ENCODE measurements at places on chromosomes 5 and 9.
A peak's percentile ranks its signal among the peaks of the same experiment; 100 is the strongest.

- DNase-seq: no peak
Measured at GRCh38 chr5:107541400-107541799, 129.3 kb downstream of the EFNA5 start.

DNA sequence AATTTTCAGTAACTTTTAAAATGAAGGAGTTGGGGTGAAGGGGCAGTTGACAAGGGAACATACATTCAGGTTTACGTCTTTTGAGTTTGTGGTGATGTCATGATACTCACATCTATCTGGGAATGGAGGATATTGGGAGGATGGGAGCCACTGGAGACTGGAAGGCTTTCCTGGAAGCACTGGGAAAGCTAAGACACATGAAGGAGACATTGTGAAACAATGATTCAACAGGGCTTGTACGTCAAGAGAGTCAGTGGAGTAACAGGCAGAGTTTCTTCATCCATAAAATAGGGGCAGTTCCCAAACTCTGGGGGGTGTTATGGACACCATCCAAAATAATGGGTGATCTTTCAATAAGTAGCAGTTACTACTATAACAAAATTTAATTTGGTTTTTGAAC is 572.8 kb downstream of the CCDC171 start:
- peak; percentile 55 for DNase-seq

DNA sequence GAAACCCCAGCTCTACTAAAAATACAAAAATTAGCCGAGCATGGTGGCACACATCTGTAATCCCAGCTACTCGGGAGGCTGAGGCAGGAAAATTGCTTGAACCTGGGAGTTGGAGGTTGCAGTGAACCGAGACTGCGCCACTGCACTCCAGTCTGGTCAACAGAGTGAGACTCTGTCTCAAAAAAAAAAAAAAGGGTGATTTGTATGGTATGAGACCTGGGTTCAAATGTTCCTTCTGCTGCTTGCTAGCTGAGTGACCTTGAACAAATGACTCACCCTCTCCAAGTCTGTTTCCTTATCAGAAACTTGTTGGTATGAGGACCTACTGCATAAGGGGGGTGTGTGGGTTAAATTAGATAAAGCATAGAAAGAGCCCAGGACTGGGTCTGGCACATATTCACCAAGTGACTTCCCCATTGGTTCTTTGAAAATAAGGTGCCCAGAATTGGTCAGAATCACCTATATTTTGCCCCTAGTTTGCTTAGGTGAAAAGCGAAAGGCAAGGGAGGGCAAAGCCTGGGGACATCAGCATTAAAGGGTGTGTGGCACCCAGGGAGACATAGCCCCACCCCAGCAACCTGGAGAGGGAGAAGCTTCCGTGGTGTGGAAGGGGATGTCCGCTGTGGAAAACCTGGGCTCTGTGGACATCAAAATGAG is 9.9 kb downstream of the SLC25A25 start:
- DNase-seq: no peak

DNA sequence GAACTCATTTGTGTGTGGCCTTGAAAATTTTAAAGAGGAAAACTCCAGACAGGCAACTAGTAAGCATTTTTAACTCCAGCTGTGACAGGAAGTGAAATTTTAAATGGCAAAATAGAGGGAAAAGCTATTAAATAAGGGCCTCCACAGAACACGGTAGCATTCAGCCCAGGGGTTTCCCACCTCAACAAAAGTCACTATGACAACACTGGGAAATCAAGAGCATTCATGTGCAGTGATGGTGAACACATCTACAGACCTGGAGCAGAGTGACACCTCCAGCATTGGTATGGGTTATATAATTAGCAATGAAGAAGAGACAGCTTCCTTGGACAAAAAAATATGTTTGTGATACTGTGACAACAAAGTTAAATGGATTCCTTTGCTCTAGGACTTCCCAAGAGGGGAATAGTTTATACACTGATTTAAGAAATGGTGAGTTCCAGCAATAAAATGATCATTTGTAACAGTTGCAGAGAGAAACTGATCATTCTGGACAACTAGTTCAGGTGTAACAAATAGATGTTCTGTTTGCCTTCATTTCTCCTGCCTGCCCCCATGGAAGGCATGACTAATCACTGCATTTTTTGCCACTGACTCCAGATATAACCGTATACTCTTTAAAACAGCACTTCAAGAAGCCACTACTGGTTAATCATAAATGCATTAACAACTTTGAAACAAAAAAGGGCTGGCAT is 93.3 kb upstream of the SLC44A1 start:
- DNase-seq: peak; percentile 71

- DNase-seq: peak; percentile 66
Measured at GRCh38 chr5:378976-379742, 57.6 kb downstream of the AHRR start.

- no peak for DNase-seq
Measured at GRCh38 chr9:128625391-128626146, 31.1 kb downstream of the DYNC2I2 start.

- DNase-seq: no peak
Measured at GRCh38 chr5:126233256-126233655, 190.0 kb upstream of the GRAMD2B start.

DNA sequence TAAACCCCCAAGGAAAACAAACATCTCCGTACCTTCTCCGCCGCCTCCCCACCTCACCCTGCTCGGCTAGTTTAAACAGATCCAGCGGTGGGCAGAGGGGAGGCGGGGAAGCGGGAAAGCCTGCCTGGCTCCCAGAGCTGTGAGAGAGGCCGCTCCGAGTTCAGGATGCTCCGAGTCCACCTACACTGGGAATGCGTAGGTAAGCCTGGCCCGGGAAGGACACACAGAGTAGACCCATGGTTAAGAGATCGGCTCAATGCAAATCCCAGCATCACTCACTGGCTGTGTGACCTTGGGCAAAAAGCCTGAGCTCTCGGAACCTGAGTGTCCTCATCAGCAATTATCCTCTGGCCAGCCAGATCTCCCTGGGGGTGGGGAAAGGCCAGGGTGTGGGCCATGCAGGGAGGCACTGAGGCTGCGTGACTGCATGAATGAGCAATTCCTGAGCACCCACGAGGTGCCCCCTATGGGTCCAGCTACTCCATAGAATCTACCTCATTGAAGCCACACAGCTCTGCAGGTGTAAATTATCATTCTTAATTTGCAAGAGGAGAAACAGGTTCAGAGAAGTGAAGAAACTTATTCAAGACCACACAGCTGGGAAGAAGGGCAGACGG is 30.5 kb upstream of the LMX1B start:
- DNase-seq: no peak

- no peak for DNase-seq
Measured at GRCh38 chr5:56673171-56673570, 142.2 kb upstream of the MAP3K1 start.

DNA sequence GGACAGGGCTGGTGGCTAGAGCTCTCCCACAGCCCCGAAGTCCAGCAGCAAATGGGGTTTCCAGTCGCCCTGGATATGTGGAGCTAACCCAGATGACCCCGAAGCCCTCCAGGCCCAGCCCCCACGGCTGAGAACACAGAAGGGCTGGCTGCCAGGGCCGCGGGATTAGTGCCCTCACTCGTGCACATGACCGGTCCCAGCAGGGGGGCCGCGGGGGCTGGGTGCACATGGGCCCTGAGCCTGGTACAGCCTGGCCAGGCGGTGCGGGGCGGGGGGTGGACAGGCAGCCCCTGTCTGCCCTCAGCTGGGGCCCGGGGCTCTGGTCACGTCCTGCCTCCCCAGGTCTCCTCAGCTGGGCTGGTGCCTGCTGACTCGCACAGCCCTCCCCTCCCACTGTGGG is 5.9 kb downstream of the SSNA1 start:
- DNase-seq: no peak

- peak; percentile 24 for DNase-seq
Measured at GRCh38 chr9:99259231-99259918, 37.3 kb downstream of the SEC61B start.

GRCh38 chr9:21710548-21711191 is 91.8 kb upstream of the MTAP start:
- peak; percentile 73 for DNase-seq

GRCh38 chr5:159339460-159339859 is 9.2 kb upstream of the IL12B start:
- no peak for DNase-seq

GRCh38 chr5:141696431-141696830 is 14.4 kb upstream of the ARAP3 start:
- no peak for DNase-seq

GRCh38 chr5:74205767-74206578 is 434.6 kb downstream of the ENC1 start:
- no peak for DNase-seq

- no peak for DNase-seq
Measured at GRCh38 chr9:138022121-138022741, 144.6 kb downstream of the CACNA1B start.

GRCh38 chr9:74861773-74862474 is 25.8 kb downstream of the TRPM6 start:
- no peak for DNase-seq

DNA sequence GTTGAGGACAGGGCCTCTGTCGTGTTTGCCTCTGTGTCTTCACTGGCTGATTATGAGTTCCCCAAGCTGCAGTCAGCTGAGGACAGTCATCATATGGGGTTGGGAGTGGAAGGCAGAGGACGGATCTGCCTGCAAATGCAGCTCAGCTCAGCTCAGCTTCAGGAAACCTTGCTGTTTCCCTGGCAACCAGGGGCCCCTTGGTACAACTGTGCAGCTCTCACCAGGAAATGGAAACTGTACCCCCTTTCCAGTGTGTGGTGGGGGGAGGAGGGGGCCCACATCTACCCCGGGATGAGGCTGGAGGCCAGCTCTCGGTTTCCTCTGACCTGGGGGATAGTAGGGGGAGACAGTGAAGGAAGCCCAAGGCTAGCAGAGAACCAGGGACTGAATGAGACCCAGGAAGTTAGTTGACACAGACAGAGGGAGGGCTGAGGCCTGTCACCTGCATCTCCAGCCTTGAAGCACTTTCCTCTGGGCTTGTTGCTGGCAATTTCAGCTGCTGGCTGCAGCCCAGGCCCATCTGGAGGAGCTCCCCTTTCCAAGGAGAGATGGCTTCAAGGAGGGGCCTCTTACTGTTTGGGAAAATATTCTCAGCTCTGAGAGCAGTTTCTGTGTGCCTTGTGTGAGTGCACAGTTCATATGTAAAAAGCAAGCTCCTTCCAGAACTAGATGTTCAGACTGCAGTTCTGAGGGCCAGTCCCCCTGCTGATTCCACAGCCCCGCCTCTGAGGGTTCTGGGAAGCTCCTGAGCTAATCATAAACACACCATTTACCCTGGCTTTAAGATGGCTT is 6.9 kb downstream of the ANXA6 start:
- DNase-seq: peak; percentile 39

GRCh38 chr5:38650946-38651345 is 94.5 kb upstream of the LIFR start:
- peak; percentile 67 for DNase-seq

- peak; percentile 76 for DNase-seq
Measured at GRCh38 chr9:124617477-124618141, 110.4 kb upstream of the NR5A1 start.

DNA sequence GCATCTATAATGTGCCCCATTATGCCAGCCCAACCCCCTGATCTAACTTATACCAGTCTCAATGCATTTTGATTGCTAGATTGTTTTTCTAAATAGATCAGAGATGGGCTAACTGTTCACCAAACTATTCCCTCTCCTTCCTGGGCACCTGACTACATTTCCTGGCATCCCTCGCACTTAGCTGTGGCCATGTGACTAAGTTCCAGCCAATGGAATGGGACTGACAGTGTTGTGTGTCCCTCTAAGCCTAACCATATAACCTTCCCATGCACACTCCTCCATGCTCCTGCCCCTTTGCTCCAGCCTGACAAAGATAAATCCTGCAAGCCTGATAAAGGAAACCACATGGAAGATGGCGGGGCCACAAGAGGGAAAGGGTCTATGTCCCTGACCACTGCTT is 12.3 kb upstream of the IFNK start:
- DNase-seq: no peak

GRCh38 chr5:759781-760362 is 24.7 kb downstream of the ZDHHC11B start:
- DNase-seq: no peak

DNA sequence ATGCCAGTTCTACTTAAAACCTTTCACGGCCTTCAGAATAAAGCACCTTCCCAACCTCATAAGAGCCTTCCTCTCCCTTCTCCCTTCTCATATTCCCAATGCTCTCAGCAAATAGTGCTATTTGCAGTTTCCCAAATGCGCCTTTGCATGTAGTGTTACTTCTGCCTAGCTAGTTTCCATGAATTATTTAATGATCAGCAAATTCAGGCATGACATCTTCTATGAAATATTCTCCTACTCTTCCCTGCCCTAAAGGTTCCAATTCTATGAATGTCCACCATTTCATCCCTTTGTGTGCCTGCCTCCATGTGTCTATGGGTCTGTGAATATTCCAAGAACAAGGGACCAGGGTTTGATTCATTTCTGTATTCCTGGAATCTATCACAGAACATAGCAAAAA is 98.8 kb upstream of the NR5A1 start:
- DNase-seq: no peak

- no peak for DNase-seq
Measured at GRCh38 chr5:132220491-132220890, 7.2 kb downstream of the P4HA2 start.

GRCh38 chr5:131389096-131389868 is 125.4 kb downstream of the CDC42SE2 start:
- DNase-seq: no peak

GRCh38 chr9:18516965-18517364 is 43.0 kb downstream of the ADAMTSL1 start:
- DNase-seq: no peak

GRCh38 chr5:159128070-159128541 is 28.4 kb upstream of the EBF1 start:
- no peak for DNase-seq

- DNase-seq: peak; percentile 60
Measured at GRCh38 chr5:54570916-54571315, 53.4 kb downstream of the SNX18 start.

DNA sequence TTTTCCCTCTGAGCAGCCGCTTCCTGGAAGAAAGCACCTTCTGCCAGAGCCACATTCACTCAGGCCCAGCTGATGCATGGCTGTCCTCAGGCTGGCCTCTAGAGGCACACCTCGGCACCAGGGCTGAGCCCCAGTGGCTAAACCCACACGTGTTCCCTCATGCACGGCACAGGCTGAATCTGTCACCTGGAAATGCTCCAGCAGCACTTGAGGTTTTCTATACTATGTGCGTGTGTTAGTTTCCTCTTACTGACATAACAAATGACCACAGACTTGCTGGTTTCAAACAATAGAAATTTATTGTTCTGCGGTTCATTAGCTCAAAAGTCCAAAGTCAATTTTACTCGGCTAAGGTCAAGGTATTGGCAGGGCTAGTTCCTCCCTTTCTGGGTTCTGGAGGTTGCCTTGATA is 141.4 kb downstream of the LRRC70 start:
- peak; percentile 11 for DNase-seq

GRCh38 chr5:107502676-107503060 is 168.1 kb downstream of the EFNA5 start:
- no peak for DNase-seq

- peak; percentile 11 for DNase-seq
Measured at GRCh38 chr5:24141046-24141445, 503.7 kb downstream of the CDH10 start.

- no peak for DNase-seq
Measured at GRCh38 chr9:11618241-11618805, 1005.5 kb upstream of the PTPRD start.

- DNase-seq: peak; percentile 40
Measured at GRCh38 chr5:134738963-134739661, 764 bp downstream of the CAMLG start.

GRCh38 chr5:112417931-112418658 is 982 bp downstream of the EPB41L4A start:
- peak; percentile 3 for DNase-seq

- no peak for DNase-seq
Measured at GRCh38 chr9:109109967-109110328, 9.8 kb downstream of the TMEM245 start.

Measured in fibroblast of skin of right biceps (primary cell).